SK-N-SH (cell line): ENCODE measurements at places on chromosomes 6 and 20. TPM values are rescaled to one million over a fixed set of nuclear protein-coding genes. Genes with fewer than 3 reads are reported as not detected.

ADGRG6 gene
- 61.5 and 91.8 TPM in 2 replicates for polyA plus RNA-seq

EDN3 gene
- polyA plus RNA-seq: 0.02 and 0.05 TPM in 2 replicates

ETV7 gene
- polyA plus RNA-seq: 0.31 and 0.39 TPM in 2 replicates

SOBP gene
- polyA plus RNA-seq: 0.21 and 0.61 TPM in 2 replicates

TNFAIP3 gene
- 1.0 and 1.1 TPM in 2 replicates for polyA plus RNA-seq

LY6G6F gene
- not detected in 2 replicates for polyA plus RNA-seq

DZANK1 gene
- polyA plus RNA-seq: 3.3 and 4.6 TPM in 2 replicates

CTCFL gene
- polyA plus RNA-seq: not detected in 2 replicates

CALHM4 gene
- polyA plus RNA-seq: not detected in 2 replicates

ENPP5 gene
- polyA plus RNA-seq: not detected in 2 replicates

WFDC2 gene
- 0.21 TPM in 1 of 2 replicates, not detected in the other for polyA plus RNA-seq

CTNNBL1 gene
- 29.5 and 34.4 TPM in 2 replicates for polyA plus RNA-seq

CFAP206 gene
- polyA plus RNA-seq: 0.46 and 0.78 TPM in 2 replicates

SRMS gene
- polyA plus RNA-seq: not detected in 2 replicates

CCN6 gene
- not detected in 2 replicates for polyA plus RNA-seq

AIF1 gene
- not detected in 2 replicates for polyA plus RNA-seq

DUSP15 gene
- polyA plus RNA-seq: 4.3 and 5.4 TPM in 2 replicates

HDGFL1 gene
- polyA plus RNA-seq: not detected in 2 replicates

STX11 gene
- polyA plus RNA-seq: 0.15 and 0.41 TPM in 2 replicates

SPEF1 gene
- polyA plus RNA-seq: 1.6 and 1.8 TPM in 2 replicates

TMEM74B gene
- 1.8 and 2.6 TPM in 2 replicates for polyA plus RNA-seq

YIPF3 gene
- polyA plus RNA-seq: 219 and 248 TPM in 2 replicates

PPP1R16B gene
- 0.28 and 0.91 TPM in 2 replicates for polyA plus RNA-seq

SLC29A1 gene
- polyA plus RNA-seq: 44.5 and 49.7 TPM in 2 replicates

KIFC1 gene
- polyA plus RNA-seq: 29.6 and 35.9 TPM in 2 replicates

TP53TG5 gene
- not detected in 2 replicates for polyA plus RNA-seq

SLC17A2 gene
- polyA plus RNA-seq: not detected in 2 replicates

ZSWIM1 gene
- polyA plus RNA-seq: 1.8 and 2.8 TPM in 2 replicates

CLDN20 gene
- polyA plus RNA-seq: 0.07 TPM in 1 of 2 replicates, not detected in the other

PHACTR1 gene
- 0.10 and 0.12 TPM in 2 replicates for polyA plus RNA-seq

PLA2G7 gene
- polyA plus RNA-seq: not detected in 2 replicates

ZNF343 gene
- polyA plus RNA-seq: 11.0 and 16.8 TPM in 2 replicates

SLC13A3 gene
- polyA plus RNA-seq: 0.10 and 0.21 TPM in 2 replicates

ELOVL4 gene
- 1.6 and 1.9 TPM in 2 replicates for polyA plus RNA-seq

ADA gene
- 25.7 and 28.3 TPM in 2 replicates for polyA plus RNA-seq

TBXT gene
- polyA plus RNA-seq: not detected in 2 replicates

CST7 gene
- 0.07 and 0.08 TPM in 2 replicates for polyA plus RNA-seq

AVP gene
- not detected in 2 replicates for polyA plus RNA-seq

GPX5 gene
- polyA plus RNA-seq: not detected in 2 replicates

TRIM10 gene
- not detected in 2 replicates for polyA plus RNA-seq

CD83 gene
- polyA plus RNA-seq: 1.9 and 2.0 TPM in 2 replicates

CNKSR3 gene
- polyA plus RNA-seq: 1.6 TPM in 2 replicates

PTK6 gene
- 0.07 and 0.13 TPM in 2 replicates for polyA plus RNA-seq

ADISSP gene
- polyA plus RNA-seq: 59.9 and 73.9 TPM in 2 replicates
